ENCODE measurements at places on chromosomes 3 and 15.
A peak's percentile ranks its signal among the peaks of the same experiment; 100 is the strongest.

DNA sequence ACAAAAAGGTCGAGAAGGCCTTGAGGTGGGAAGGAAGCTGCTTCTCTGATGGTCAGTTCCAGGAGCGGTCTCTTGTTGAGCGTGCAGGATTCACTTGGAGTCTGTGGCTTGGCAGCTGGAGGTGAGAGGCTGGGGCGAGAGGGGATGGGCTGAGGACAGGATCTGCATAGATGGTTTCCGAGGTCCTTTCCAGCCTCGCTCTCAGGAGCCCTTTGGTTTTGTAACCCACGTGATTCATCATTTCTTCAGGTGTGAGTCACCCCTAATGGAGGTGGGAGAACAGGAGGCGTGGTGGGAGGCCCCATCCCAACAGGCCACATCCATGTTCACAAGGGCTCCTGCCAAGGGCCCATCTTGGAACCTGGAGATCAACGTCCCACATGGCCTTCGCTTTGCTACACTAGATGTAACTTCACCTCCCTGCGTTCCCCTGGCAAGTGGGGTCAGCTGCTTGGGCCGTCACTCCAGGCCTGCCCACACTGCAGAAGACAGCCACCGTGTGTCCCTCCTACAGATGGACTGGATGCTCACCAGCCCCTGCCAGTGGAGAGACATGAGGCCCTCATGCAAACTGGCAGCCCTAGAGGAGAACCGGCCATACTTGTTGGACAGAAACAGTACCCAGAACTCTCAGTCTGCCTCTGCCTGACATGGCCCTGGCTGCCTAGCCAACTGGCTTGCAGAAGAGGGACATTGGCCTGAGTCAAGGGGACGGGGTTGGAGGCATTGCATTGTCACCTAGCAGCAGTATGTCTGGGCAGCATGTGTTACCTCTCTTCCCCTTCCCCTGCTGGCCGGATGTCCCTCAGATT is 1.6 kb upstream of the PCSK6 start:
- DNase-seq = no peak

GRCh38 chr15:57393061-57393460 is 16.8 kb downstream of the CGNL1 start:
- DNase-seq = no peak

DNA sequence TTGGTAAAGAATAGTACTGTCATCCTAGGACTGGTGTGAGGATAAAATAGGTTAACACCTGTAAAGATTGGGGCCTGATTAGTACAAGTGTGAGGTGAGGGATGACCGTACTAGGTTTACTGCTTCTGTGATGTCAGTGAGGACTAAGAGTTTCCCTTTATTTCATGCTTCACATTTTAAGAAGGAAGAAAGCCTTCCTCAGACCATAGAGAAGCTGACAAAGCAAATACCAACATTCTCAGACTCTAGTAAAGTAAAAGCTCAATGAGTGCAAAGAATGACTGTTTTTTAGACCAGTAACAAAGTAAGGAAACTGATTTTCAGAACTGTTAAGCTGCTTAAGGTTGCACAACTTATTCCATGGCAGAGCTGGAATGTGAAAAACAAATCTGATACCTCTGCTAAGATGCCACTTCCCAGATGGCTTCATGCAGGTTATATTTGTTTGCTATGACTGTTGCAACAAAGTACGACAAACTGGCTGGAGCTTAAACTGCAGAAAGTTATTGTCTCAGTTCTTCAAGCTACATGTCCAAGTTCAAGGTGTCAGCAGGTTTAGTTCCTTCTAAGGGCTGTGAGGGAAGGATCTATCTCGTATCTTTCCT is 354.9 kb downstream of the RSL24D1 start:
- no peak for DNase-seq

GRCh38 chr3:16137044-16137443 is 37.4 kb upstream of the GALNT15 start:
- no peak for DNase-seq

DNA sequence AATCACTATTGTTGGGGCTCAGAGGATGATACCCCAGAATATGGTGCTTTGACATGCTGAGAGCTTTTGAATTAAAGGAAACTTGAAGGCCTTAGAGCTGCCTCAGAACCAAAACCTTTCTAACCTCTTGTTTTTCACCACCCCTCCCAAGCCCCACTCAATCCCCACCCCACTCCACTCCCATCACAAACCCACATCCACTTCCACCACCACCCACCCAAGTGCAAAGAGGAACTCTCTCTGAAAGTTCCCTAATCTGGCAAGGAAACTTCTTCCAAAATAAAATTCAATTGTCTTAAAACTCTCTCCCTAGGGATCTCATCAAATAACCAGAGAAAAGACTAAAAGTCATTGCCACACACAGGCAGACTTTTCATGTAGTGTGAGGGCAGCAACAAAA is 301.2 kb upstream of the ARHGEF26 start:
- no peak for DNase-seq

DNA sequence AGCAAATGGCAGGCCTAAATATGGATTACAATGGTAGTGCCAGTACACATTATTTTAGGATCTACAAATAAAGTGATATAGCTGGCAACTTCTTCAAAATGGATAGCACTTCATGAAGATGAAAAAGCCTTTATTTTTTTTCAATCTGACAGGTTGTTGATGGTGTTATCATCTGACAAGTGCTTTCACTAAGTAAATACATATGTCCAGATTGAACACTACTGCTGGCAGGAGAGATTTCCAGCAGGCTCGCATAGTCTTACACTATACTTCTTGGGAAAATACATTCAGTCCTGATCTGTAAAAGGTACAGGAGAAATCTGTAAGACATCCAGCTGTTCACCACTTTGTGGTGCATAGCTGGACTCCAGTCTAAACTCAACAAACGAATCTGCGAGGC is 50.9 kb upstream of the ALCAM start:
- no peak for DNase-seq

GRCh38 chr15:59042041-59042440 is 54.6 kb downstream of the RNF111 start:
- DNase-seq = no peak

- DNase-seq = no peak
Measured at GRCh38 chr3:115651599-115651998, 28.3 kb downstream of the GAP43 start.

GRCh38 chr3:7506606-7507180 is 645.8 kb downstream of the GRM7 start:
- DNase-seq = no peak

DNA sequence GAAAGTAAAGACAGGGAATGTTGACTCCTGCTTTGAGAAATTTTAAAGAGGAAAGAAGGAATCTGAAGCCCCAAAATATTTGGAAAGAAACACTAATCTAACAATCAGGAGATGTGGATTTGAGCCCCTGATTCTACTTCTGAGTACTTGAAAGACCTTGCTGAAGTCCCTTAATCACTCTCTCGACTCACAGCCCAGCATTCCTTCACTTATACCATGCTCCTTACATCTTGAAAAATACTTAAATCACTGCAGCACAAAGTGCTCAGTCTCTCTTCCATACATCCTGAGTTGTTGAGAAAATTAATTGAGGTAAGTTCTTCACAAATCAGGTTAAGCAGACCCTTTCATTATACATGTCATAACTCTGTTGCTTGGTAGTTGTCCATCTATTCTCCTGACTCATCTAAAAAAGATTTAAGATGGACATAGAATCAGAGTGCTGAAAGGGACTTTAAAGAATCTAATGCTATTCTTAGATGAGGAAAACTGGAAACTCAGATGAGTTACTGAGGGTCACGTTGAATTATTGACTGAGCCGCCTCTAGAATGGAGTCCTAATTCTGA is 72.8 kb upstream of the THSD4 start:
- no peak for DNase-seq

- DNase-seq = no peak
Measured at GRCh38 chr3:25056-25455, 171.5 kb upstream of the CHL1 start.

GRCh38 chr3:143298380-143298779 is 178.8 kb downstream of the CHST2 start:
- no peak for DNase-seq

GRCh38 chr3:130748467-130748861 is 1.8 kb upstream of the PIK3R4 start:
- DNase-seq = no peak

GRCh38 chr15:98996624-98997023 is 11.0 kb downstream of the PGPEP1L start:
- no peak for DNase-seq

- no peak for DNase-seq
Measured at GRCh38 chr15:26739791-26740190, 33.1 kb downstream of the GABRB3 start.

GRCh38 chr15:33183334-33183733 is 11.2 kb downstream of the FMN1 start:
- no peak for DNase-seq

GRCh38 chr15:79130535-79131130 is 40.1 kb upstream of the RASGRF1 start:
- no peak for DNase-seq

GRCh38 chr3:3107181-3107580 is 3.0 kb downstream of the IL5RA start:
- no peak for DNase-seq

DNA sequence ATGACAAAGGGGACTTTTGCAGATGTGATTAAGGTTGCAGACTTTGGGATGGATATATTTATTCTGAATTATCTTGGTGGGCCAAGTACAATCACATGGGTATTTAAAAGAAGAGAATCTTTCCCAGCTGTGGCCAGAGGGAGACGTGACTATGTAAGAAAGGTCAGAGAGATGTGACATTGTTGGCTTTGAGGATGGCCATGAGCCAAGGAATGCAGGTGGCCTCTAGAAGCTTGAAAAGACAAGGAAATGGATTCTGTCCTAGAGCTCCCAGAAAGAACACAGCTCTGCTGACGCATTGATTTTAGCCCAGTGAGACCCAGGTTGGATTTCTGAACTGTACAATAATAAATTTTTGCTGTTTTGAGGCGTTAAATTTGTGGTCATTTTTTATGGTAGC is 616.0 kb upstream of the TBL1XR1 start:
- DNase-seq = peak; percentile 56

- DNase-seq = no peak
Measured at GRCh38 chr3:100825574-100825973, 116.3 kb downstream of the TFG start.

GRCh38 chr15:34084086-34084485 is 17.6 kb downstream of the EMC7 start:
- DNase-seq = no peak

- DNase-seq = no peak
Measured at GRCh38 chr3:8589880-8590556, 54.6 kb downstream of the SSUH2 start.

DNA sequence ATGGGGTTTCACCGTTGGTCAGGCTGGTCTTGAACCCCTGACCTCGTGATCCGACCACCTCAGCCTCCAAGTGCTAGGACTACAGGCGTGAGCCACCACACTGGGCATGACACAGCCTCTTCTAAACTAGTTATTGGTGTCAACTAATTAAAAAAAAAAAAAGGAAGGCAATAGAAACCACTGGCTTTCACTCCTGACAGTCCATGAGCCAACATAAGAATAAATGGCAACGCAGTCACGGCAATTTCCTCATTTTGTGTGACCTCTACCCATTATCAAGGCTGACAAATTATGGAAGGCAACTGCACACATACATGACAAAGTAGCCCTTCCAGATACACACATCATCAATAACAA is 5.9 kb downstream of the ARHGEF3 start:
- DNase-seq = no peak

DNA sequence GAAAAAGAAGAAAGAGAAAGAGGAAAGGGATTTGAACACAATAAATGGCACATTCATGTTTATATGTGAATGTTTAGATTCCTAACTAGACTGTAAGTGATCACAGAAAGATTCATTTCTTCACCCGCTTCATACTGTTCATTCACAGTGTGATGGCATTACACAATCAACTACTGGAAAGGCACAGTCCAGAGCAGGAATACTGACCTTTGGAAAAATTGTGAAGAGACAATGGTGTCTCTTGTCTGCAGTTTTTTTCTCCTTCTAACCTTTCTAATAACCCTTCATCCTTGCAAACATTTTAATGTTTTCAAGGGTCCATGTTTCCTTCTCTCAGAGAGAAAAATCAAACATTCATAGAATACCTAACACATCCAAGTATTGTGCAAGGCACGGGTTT is 180.9 kb upstream of the SOX14 start:
- no peak for DNase-seq

DNA sequence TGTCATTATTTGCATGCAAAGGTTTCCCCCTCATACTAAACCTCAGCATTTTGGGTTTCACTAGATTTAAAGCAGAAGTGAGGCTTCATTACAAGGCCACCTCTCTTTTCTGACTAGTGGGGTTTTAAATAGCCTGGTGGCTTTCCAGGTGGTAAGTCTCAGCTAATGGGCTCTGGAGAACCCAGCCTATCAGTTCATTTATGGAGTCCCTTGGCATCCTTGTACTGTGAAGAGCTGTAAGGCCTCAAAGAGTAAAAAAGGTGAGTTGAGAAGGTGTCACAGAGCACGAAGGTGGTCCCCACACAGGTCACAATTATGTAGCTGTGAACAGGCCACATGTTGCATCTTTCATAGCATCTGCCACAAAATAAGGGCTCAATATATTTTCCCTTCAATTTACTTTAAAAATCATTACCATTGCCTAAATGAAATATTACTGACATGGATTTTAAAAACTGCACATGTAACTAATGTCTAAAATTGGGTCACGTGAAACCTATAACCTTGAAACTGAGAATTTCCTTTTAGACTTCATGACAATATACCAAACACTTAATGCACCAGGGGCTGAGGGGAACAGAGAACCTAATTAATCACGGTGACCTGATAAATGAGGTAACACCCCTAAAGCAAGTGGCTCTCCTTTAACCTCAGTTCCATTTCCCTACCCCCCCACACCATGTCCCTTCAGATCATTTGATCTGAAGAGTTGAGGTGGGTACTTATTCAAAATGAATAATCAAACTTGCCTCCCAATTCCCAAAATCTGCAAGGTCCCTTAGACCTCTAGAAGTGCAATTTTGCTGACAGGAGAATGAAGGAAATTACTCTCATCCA is 1.3 kb downstream of the NGLY1 start:
- no peak for DNase-seq

GRCh38 chr3:101989578-101990200 is 140.4 kb downstream of the NFKBIZ start:
- no peak for DNase-seq

- no peak for DNase-seq
Measured at GRCh38 chr15:89820666-89821611, 6.3 kb upstream of the ANPEP start.

GRCh38 chr3:89380016-89380415 is 272.6 kb downstream of the EPHA3 start:
- no peak for DNase-seq

GRCh38 chr3:113287111-113287802 is 75.9 kb downstream of the BOC start:
- no peak for DNase-seq

Measured in muscle of back (tissue), 13 donors.